RPMI8226 (cell line): ENCODE measurements at places on chromosomes 11 and 22.

DNA sequence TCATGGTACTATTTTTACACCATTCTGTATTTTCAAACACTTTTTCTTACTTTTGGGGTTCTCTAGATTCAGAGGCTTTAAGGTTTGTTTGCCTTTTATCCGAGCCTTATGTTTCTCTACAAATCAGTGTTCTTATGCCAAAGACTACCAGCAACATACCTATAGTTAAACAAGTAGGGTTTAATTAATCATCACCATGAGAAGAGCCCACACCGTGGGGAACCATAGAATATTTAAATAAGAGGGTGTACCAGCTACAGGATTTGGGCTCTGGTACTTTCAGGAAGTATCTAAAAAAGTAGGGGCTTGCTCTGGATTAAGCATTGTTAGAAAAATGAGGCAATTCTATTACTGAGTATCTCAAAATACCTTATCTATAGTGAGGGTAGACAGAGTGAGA lies 25.7 kb downstream of the TMEM225 start:
- DNase-seq, result no peak

DNA sequence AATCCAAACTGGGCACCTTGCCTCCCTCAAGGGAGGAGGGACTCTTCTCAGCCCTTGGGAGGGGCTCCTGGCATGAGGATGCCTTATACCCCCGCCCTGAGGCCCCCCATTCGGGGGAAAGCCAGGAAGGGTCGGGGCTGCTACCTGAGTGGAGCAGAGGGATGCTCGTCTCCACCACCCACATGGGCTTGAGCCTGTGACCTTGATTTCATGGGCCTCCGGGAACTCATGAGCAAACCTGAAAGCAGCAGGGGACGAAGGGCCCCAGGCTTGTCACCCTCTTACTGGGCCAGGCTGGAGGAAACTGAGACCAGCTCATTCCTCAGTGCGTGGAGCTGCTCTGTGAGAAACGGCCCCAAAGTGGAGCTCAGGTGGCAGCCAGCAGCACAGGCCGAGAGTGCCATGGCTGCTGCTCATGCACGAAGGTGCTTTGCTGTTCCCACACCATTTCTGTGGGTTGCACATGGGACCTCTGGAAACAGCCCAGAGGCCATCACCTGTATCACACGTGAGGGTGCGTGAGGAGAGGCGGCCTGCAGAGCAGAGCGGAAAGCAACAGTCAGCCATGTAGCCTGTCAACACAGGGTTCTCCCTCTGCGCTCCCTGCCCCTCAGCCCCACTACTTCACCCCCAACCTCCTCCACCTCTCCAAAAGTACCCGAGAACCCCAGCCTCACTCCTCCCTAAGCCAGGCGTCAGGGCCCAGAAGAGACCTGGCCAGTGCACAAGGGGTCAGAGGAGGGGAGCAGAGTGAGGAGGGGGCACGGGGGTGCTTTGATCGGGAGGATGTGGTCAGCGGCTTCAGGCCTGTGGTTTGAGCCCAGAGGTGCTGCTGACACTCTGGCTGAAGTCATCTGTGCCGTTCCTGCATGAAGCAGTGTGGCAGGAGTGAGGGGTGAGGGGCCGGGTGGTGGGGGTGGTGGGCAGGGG lies 14.1 kb upstream of the IL2RB start:
- DNase-seq, result no peak

DNA sequence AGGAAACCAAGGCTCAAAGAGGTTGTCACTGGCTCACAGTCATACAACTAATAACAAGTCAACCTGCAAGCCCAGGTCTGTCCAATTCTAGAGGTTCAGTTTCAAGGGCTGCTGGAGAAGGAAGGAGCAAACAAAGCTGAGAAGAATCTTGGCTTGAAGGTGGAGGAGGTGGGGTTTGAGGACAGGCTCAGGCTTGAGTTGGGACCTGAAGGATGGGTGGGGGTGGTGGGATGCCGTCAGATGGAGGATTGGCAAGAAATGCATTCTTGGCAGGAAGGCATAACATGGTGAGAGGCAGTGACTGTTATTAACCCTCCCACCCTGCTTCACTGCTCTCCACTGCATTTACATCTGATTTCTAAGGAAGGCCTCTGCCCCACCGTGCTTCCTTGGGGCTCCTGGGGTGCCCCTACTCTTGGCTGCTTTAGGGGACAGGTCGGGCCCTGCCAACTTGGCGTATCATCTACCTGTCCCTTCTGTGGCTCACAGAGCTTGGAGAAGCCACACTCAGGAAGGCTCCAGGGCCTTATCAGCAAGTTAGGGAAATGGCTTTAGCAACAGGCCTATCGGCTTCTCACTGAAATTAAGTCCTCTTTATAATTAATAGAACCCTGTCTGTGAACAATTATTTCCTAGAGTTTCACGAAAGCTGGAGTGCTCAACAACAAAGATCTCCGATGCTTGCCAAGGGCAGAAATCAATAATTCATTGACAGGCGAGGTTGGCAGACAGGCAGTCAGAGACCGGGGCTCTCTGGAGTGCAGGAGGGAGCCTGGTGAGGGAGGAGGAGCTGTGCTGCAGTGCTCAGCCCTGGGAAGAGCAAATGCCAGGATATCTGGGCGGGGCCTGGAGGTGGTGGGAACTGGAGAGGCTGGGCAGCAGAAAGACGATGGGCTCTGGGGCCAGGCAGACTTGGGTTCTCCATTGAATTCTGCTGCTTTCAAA lies 84.9 kb upstream of the NARS2 start:
- no peak for DNase-seq

GRCh38 chr11:48036011-48036410 lies 55.7 kb downstream of the PTPRJ start:
- no peak for DNase-seq

- peak; percentile 2 for DNase-seq
These were observed 1.5 kb downstream of the ZNF143 start for GRCh38 chr11:9462172-9462799.

GRCh38 chr11:46555267-46556054 lies 38.4 kb downstream of the AMBRA1 start:
- no peak for DNase-seq

DNA sequence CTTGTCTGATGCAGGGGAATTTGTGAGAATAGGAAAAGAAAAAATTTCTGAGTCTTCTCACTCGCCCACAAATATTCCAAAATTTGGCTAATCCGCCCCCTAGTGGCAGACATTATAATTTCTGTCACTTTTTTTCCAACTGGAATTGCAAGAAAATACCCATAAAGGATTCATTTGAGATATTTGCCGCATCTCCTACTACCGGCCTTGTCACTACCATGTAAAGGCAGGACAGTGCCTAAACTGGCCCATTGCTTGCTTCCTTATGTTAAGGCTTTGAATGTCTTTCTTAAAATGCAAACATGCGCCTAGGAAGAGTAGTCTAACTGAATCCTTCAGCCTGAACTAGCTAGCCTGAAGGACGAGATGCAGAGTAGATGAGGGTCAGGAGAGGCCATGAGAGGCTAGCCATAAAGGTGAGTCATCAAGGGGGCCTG lies 9.3 kb upstream of the CEP295 start:
- peak; percentile 52 for DNase-seq

DNA sequence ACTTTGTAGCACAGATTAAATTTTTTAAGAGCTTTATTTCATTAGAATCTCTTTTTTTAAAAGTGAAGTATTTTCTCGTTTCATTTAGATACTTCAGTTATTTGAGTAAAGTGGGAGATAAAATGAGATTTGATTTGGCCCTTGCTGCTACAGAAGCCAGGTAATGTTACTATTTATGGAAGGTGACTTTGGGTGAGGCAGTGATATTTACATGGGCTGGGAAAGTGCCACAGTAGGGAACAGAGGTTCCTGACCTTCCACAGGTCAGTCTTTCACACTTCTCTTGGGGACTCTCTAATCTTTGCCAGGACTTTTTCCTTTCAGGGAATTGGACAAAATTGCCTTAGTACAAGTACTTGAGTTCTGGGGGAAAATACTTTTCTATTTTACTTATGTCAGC lies 20.4 kb downstream of the CTR9 start:
- no peak for DNase-seq

- DNase-seq, result peak; percentile 93
These were observed 76.7 kb upstream of the WNT7B start for GRCh38 chr22:46053563-46054090.

- DNase-seq, result peak; percentile 59
These were observed 2.1 kb upstream of the PTPRCAP start for GRCh38 chr11:67439321-67440228.

DNA sequence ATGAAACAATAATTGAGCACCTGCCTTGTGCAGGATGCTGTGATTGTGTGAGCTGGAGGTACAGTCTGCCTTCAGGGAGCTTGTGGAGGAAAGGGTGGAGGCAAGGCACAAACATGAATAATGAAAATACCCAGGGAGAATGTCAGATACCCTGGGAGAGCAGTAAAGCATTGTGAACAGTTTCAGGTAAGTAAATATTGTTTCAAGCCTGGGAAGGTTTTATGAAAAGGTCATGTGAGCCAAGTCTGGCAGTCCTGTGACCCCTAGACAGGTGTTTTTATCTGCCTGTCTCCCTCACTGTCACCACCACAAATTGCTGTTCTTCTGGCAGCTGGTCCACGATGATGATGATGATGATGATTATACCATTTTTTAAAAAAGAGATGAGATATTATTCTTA lies 32.0 kb downstream of the SPECC1L start:
- DNase-seq, result no peak

DNA sequence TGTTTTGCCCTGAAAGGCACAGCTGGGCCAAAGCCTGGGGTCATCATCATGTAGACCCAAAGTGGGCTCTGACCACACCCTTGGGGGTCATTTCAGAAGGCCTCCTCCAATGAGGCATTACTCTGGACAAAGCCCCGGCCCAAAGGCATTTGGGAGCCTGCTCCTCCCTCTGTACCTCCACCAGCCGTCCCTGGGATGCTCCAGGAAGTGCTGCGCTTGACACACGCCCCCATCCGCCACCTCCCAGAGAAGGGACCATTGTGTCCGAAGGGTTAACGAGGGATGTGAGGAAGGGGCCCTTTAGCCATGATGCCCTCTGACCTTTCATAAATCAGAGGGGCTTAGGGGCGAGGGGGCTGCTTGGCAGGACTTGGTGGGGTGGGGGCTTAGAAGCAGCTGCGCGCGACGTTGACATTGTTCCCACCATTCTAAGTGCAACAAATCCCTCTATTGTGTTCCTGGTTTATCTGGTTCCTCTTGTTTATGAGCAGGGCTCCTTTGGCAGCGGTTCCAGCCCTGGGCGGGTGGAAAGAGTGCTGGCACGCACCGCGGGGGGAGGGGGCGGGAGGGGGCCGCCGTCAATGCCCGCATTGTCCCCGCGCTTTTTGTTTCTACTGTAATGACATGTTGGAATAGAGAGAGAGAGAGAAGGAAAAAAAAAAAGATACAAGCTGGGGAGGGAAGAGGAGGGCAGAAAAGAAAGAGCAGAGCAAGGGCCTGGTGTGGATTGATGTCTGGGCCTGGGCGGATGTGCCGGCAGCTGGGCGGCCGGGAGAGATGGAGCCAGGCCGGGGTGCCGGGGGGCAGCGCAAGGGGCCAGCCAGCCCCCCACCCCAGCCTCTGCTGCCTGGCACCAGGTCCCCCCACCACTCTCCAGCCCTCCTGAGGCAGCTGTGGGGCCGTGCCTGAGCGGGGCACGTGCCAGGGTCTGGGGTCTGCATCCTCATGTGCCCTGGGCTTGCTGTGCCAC lies 32.1 kb upstream of the SOX10 start:
- DNase-seq, result no peak

- DNase-seq, result no peak
These were observed 17.9 kb upstream of the ADA2 start for GRCh38 chr22:17237038-17237668.

DNA sequence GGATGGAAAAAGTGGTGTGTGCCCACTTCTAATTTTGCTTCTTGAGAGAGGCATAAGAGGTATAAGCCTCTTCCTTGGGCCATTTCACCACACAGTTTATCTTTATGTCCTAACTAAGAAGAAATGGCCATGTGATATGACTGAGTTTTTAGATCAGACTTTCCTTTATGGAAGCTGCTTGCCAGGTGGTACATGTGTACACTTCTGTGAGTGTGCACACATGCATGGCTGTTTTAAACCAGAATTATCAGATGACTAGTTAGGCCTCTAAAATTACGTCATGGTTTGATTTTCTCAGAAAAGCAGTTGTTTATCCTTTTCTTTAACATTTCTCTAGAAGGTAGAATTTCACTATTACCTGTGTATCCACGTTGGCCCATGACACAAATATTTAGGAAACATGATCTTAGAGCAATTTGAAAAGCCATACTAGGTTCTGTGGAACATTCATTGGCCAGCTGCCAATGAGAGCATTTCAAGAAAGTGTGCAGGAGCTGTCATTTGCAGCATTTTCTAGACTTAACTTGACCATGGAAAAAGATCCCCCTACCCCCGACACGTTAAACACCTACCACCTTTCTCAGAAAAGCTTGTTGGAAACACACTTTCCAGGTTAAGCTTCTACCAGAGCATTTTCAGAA lies 109.2 kb upstream of the GAL start:
- no peak for DNase-seq

- DNase-seq, result no peak
These were observed 497.4 kb downstream of the OPCML start for GRCh38 chr11:133034929-133035328.
